ENCODE measurements at places on chromosomes 7 and 10.

- no peak for DNase-seq
Measured at GRCh38 chr10:22657566-22658225, 56.7 kb downstream of the PIP4K2A start.

GRCh38 chr10:71671994-71672946, 47.3 kb downstream of the C10orf105 start:
- no peak for DNase-seq

DNA sequence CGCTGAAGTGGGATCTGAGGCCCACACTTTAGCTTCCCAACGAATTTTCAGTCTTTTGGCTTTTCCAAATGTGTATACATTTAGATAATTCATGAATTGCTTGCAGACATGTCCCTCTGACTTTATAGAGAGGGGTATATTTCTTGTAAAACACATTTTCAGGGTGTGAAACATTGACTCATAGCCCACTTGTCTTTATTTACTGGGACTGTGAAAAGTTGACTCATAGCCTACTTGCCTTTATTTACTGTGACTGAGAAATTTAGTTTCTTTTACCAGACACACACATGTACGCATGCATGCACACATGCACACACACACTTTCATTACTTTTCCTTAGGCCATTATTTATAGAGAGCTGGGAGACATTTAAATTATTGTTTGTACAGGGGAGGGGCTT, 79.1 kb downstream of the VTI1A start:
- no peak for DNase-seq

GRCh38 chr10:79387974-79388850, 40.9 kb downstream of the PPIF start:
- no peak for DNase-seq

- no peak for DNase-seq
Measured at GRCh38 chr7:99173787-99174186, 29.9 kb upstream of the SMURF1 start.

- DNase-seq, result no peak
Measured at GRCh38 chr7:108442039-108442568, 14.1 kb downstream of the NRCAM start.

- no peak for DNase-seq
Measured at GRCh38 chr7:28075674-28076358, 104.8 kb downstream of the JAZF1 start.

DNA sequence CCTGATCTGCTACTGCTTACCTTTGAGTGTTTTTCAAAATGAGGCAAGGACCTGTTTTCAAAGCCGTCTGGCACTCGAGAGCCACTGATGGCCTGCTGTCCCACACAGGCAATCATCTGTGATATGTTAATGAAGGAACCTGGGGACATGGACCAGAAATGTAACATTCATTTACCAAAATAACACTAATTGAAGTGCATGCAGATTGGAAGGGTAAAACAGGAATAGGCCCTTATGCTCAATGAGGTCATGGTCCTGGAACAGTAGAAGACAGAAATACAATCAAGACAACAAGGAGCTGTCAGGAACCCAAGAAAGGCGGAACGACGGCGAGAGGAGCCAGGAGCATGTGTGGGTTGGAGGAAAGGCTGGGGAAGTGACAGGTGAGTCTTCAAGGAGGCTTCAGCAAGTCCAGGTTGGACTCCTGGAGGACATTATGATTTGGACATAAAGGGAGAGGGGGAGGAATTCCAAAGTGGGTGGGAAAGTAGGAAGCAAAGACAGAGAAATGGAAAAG, 28.3 kb downstream of the POLR3A start:
- DNase-seq, result no peak

- no peak for DNase-seq
Measured at GRCh38 chr10:16741540-16741939, 75.7 kb downstream of the RSU1 start.

DNA sequence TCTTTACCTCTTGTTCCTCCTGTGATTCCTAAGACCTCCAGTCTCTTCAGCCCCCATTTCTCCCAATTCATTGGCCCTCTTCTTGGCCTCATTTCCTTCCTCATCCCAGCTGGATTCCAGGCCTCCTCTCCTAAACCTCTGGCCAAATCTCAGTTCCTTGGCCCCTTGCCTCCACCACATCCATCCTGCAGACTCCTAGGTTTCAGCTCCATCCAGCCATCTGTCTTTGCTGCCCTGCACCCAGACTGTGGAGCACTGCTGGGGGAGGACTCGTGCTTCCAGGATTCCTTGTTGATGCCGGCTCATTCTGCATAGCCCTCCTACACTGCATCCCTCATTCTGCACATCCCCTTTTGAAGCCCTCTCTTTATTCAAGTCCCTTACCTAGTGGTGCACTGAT, 6.7 kb downstream of the PLAC9 start:
- DNase-seq, result no peak

- no peak for DNase-seq
Measured at GRCh38 chr7:130669085-130669700, 645 bp upstream of the COPG2 start.

DNA sequence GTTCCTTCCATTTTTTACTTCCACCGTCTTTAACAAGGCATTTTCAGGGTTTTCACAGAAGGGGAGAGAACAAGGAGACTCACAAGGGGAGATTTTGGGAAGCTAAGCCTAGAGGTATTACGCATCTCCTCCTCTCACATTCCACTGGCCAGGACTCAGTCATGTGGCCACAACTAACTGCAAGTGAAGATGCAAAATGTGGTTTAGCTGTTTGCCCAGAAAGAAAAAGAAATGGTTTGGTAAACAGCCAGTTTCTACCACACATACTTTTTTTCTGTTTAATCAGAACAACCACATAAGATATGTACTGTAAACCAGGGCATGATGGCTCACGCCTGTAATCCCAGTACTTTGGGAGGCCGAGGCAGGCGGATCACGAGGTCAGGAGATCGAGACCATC, 21.4 kb upstream of the HELLS start:
- no peak for DNase-seq

GRCh38 chr7:110977127-110977737, 113.7 kb upstream of the LRRN3 start:
- no peak for DNase-seq

DNA sequence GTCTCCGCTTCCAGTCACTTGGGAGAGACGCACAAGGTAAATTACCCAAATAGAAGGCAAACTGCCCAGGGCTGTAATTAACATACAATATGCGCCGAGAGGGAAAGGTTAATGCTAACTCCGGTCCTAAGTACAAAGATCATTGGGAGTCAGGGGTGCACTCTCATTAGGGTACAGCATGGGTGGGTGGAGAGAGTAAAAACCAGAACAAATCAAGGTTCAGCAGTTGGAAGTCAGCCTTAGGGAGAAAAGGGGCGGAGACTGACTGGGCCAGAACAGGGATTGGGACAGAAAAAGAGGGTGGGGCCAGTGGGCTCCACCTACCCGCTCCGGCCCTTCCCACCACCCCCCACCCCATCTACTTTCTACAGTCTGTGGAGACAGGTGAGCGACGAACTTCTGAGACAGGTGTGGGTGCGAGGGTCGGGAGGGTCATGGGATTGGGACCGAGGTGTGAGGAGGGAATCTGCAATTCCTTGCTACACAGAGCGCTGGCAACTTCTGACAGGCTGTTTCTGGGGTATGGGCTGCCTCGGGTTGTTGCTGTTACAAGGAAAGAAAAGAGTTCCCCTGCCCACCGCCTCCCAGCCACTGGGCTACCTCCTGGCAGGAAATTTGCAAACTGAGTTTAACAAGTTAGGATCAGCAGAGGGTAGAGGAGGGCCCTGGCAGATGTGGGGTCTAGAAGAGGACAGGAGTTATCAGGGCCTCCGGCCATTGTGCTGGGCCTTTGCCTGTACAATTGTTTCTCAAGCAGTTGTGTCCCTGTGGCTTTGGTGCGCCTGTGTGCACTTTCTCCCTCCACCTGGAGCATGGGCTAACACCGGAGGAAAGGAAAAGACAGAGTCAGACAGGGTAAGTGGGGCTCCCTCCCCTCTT, at the start of gene TMEM139:
Gene TMEM139 (plus strand): TSS at position 368 of the 879 bp plus-strand sequence. CDS start 1,000 bp downstream, outside the sequence.
- no peak for DNase-seq

DNA sequence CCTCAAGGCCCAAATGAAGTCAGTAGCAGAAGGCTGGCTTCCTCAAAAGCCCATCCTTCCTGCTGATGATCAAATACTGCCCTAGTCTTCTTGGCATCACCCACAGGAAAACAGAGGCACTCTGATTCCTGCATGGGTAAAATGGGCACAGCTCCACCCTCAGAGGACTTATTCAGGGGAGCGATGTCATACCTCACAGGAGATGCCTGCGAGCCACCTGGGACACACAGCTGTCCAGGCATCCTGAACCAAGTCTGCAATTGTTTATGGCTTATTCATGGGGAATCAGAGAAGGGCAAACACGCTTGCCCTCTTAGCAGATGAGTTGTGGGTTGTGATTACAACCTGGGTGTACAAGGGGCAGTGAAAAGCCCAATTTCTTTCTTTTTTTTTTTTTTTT, 22.0 kb upstream of the LMTK2 start:
- DNase-seq, result no peak

- DNase-seq, result no peak
Measured at GRCh38 chr7:42319631-42320030, 82.6 kb upstream of the GLI3 start.

- no peak for DNase-seq
Measured at GRCh38 chr10:35372329-35372728, 36.0 kb downstream of the CCNY start.

- no peak for DNase-seq
Measured at GRCh38 chr7:132242192-132242812, 334.0 kb downstream of the PLXNA4 start.

DNA sequence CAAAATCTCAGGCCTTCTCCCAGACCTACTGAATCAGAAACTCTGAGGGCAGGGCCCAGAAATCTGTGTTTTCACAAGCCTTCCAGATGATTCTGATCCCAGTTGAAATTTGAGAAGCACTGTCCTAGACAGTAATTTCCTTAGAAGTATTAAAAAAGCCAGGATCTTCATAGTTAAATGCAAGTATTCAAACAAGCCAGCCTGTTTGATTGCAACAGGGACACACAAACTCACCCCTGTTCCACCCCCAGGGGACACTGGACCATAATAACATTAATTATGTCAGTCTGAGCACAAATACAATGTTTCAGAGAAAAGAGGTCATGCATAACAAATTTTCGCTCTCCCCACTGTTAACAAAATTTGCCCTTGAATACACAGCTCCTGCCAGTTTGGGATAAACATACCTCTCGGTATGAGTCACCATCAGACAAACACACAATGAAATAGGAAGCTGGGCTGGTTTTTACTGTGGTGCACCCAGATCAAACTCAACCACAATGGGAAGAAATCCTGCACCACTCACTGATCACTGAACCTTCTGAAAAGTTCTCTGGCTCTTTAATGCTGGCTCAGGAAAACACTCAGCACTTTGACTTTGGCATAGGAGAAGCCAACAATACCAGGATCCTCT, 34.3 kb downstream of the ABLIM1 start:
- no peak for DNase-seq

- DNase-seq, result no peak
Measured at GRCh38 chr7:100629117-100629716, 12.1 kb downstream of the TFR2 start.

GRCh38 chr10:2201534-2202099, 464.3 kb upstream of the ADARB2 start:
- no peak for DNase-seq

- no peak for DNase-seq
Measured at GRCh38 chr7:96794063-96794462, 84.4 kb upstream of the SEM1 start.

- no peak for DNase-seq
Measured at GRCh38 chr10:5070648-5071410, 23.4 kb upstream of the AKR1C3 start.

- DNase-seq, result no peak
Measured at GRCh38 chr7:149772956-149773434, 393 bp downstream of the ZNF467 start.

- DNase-seq, result no peak
Measured at GRCh38 chr7:140671966-140672365, 779 bp upstream of the ADCK2 start.

GRCh38 chr10:44366941-44367630, 17.8 kb downstream of the CXCL12 start:
- no peak for DNase-seq

- no peak for DNase-seq
Measured at GRCh38 chr10:124205432-124205831, 112.0 kb upstream of the CHST15 start.

DNA sequence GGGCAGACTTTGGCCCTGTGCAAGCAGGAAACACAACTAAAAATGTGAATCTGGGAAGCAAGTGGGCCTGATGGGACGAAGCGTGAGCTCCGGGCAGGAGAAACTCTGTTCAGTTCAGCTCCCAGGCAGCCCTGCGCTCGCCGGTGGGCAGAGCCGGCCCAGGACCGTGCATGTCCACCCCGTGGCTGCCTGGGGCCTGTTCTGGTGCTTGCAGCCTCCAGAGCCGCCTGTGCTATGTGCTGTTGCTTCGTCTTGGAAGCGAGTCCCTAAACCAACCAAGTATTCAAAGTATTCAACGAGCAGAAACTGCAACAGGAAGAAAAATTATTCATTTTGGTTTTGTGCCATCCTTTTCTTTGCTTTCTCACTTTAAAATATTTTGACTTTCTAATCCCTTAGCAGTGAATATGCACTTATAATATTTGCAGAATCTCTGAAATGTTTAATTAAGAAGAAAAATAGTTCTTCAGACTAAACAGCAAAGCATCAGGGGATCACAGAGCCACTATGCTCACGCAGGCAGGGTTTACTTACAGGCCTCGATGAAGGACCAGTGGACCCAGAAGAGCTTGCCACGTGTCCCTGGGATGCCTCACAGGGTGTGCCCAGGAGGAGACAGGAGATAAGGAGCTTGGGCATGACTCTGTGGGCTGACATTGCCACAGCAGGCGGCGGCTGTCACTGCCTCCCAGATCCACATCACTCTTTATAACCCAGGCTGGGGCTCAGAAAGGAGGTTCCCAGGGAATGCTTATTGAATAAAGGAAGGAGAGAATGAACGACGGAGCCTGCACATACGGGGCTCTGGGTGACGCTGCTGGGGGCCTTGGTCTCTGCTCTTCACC, 45.6 kb downstream of the VIPR2 start:
- DNase-seq, result no peak

- no peak for DNase-seq
Measured at GRCh38 chr10:110530131-110530831, 32.6 kb downstream of the DUSP5 start.

DNA sequence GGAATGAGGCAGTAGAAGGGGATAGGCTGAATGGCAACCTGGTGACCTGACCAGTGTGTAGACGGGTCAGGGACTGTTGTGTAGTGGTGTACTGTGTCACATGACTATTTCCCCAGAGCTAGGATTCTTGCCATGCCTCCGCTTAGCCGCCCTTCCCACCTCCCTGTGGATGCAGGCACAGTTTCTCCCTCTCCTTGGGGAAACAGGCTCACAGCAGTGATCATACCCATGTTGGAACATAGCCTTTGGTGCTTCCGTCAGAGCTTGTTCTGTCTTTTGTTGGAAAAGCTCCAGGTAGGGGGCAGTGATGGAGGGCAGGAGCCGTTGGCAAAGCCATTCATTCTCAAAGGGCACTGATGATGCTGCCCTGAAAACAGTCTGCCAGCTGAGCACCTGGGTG, 44.3 kb downstream of the OGDH start:
- DNase-seq, result no peak

DNA sequence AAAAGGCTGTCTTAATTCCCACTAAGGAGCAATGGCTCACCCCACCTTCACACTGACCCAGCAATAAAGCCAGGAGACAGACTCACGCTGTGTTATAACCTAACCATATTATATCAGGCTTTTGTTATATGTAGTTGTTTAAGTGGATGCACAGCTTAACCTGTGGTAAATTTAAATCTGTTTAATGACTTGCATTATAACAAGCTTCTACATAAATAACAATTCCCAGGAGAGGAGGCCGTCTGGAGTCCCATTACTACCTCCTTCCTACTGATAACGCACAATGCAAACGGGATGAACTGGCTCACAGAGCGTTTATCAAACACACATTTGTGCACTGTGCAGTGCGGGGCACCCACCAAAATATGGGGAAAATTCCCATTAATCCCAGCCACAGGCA, 102.1 kb upstream of the MGMT start:
- DNase-seq, result no peak

Data from stimulated activated CD8-positive, alpha-beta memory T cell treated with anti-CD3 and anti-CD28 coated beads, Interleukin-12 subunit alpha, Interleukin-12 subunit beta, amount 100 ng/mL, for 1 hour (primary cell).